ENCODE measurements at places on chromosomes 13 and 19.

GRCh38 chr19:3119071-3119595 is 16.7 kb upstream of the GNA15 start:
- DNase-seq = no peak

DNA sequence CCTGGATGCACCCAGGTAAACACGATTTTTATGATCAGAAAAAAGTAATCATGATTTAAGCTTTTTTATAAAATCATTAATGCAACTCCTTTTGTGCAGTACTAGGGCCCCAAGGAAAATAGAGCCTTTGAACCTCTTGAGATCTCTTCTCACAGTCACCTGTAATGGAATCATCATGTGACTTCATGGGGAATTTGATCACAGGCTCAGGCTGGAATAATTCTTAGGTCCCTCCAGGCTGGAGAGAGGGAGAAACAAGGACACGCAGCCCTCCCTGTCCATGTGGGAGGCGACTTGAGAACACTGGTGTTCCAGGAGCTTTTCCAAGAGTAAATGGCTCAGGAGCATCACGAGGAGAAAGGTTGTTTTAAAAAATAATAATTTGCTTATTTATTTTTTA is 156.1 kb downstream of the NUFIP1 start:
- no peak for DNase-seq

GRCh38 chr19:1016647-1017114 is 4.2 kb downstream of the TMEM259 start:
- DNase-seq = no peak

- no peak for DNase-seq
Observed at GRCh38 chr13:66809485-66809884, 420.7 kb downstream of the PCDH9 start.

GRCh38 chr19:17113127-17113785 is 37.7 kb downstream of the MYO9B start:
- no peak for DNase-seq

DNA sequence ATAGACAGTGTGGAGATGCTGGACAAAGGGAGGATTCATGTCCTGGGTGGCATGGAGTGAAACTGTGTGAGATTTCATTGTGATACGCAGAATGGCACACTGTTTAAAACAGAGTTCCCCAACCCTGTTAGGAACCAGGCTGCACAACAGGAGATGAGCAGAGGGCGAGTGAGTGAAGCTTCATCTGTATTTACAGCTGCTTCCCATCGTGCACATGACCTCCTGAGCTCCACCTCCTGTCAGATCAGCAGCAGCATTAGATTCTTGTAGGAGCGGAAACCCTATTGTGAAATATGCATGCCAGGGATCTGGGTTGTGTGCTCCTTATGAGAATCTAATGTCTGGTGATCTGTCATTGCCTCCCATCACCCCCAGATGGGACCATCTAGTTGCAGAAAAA is 72.5 kb downstream of the RAP2A start:
- DNase-seq = no peak

DNA sequence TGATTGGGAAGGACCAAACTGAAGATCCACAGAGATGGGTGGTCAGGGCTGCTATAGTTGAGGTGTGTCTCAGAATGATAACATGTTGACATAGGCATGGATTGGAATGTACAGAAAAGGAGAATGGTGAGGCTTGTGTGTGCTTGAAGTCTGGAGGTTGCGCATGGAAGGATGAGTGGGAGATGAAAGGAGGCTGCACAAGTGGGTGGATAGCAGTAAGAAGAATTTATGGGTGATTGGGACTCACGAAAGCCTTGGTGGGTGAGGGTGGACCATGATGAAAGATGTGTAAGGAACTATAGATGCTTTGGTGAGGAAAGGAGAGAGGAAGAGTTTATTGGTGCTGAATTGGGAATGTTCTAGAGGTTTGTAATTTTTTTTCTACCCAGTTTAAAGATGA is 1287.7 kb downstream of the UQCRFS1 start:
- no peak for DNase-seq

DNA sequence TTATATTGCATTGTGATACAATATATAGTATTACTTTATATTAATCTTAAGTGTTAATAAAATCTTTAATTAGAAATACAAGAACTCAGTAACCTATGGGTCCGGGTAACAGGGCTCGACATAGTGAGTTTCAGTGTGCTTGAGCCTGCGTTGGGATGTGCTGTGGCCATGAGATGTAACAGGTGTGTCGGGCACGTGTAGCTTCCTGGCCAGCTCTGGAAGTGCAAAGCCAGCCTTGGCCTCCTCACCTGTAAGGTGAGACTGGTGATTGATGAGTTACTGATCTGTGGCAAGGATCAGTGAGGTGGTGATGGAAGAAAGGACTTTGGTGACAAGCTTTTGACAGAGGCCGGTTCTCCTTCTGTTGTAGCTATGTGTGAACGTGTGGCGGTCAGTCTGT is 19.2 kb downstream of the ATP4B start:
- DNase-seq = no peak

DNA sequence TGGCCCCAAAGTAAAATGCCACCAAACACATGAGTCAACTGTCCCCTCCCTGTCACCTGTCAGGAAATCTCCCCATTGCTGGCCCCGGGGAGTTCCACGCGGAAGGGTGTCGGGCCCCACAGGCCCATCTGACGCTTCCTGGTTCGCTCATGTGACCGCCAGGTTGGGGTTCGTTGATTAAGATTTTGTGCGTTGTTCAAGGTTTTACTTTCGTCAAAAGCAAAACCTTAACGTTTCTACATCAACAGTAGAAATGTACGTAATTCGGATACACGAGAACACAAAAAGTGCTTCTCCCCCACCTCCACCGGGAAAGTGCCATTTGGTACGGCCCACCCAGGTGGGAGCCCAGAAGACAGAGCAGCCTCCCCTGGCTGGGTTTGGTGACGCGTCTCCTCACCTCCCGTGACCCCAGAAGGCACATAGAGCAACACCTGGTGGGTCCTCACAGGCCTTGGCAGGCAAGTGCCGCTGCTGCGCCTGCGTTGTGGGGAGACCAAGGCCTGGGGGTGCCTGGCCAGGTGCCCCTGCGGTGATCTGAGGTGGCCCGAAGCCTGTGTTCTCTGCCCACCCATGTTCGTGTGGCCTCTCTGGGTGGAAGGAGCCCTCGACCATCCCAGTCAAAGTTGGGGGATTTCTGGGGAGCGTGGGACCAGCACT is 161.6 kb downstream of the KDM4B start:
- no peak for DNase-seq

DNA sequence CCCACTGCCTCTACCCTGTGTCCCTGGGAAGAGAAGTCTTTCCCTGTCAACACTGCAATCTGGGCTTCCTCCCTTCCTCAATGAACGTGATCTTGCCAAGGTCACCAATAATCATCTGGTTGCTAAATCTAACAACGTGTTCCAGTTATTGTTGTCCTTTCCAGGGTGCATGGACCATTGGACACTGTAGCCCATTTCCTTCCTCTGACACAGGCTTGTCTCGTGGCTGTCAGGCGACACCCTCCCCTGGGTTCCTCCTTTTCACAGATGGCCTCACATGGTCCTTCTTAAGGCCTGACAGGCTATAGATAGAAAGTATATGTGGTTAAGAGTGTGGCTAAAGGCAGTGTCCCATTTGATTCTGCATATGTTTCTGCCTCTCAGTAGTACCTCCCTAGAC is 67.7 kb upstream of the STARD13 start:
- DNase-seq = no peak

DNA sequence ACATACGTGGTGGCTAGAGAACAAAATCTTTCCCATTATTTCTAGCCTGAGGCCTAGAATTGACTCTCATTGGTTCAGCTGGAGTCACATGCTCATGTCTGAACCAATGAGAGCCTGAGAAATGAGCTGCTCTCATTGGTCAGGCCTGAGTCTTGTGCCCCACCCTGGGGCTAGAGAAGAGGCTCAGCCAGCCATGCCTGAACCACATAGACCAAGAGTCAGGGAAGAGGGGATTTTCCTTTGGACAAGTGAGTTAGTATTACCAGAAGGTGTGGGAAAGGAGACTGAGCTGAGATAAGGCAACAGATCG is 6.9 kb downstream of the FXYD5 start:
- no peak for DNase-seq

DNA sequence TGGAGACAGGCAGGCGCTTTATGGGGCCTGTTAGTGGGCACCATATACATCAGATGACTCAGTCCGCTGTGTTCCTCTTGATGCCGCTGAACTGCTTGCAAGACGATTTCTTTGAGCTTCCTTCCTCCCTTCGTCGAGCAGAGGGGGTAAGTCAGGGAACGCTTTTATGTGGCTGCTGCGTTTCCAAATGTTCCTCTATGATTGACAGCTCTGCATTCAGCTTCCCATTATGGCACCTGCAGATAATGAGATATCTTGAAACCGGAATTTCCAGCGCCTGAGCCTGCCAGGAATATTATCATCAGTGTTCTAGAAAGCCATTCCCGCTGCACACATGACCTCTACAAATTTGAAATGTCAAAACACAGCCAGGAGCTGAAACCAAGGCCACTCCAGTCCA is 257.0 kb downstream of the TSHZ3 start:
- DNase-seq = no peak

DNA sequence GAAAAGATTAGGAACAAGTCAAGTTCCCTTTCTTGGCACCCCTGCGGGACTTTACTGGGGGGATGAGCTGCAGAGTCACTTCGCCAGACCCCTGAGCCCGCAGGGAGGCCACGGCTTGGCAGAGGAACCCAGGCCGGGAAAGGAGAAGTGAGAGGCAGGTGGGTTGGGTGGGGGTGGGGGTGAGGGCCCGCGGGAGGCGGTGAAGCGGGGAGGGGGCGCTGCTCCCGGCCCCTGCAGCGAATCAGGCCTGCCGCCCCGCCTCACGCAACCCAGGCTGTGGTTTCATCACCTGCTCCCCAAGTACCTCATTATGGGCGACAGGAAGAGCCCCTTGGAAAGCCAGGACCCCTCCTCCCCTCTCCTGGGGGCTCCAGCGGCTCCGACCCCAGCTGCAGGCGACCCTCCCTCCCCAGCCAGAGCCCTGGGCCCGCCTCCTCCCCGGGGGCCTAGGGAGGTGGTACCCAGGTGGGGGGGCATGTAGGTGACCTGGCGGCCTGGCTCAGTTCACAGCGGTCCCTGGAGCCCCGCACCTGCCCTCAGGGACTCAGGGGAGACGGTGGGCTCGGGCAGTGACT is 9.5 kb downstream of the MEF2B start:
- DNase-seq = no peak

DNA sequence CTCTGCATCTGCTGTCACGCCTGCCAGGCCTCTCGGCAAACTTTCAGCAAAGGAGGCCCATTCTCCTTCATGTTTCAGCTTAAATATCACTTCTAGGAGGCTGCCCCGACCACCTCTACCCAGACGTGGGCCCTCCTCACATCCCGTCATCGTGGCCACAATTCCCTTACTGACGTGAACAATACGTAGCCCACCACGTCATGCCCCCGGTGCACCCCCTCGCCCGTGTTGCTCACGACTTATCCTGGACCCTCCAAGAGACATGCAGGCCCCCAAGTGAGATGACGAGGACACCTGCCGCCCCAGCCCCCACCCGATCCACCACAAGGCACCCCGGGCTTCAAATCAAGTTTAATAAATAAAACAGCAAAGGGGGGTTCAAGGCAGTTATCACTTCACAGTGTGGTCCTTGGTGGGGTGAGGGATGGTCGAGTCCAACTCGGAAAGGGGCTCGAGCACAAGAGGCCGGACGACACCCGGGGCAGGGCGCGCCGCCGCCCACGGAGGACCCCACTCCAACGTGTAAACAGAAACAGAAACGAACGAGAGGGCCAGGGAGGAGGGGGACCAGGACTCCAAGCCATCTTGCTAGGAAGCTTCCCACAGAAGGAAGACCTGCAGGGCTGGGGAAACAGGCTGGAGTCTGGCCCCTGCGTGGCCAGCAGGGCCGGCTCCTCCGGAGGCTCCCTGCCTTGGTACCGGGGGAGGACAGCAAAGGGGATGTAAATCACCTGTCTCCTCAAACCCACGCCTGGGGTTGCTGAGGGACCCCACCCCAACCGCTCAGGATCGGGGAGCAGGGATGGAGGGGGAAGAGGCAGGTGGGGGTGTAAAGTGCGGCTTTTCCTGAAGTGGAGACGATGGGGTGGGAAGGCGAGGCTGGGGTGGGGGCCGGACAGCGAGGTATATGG is 14.3 kb upstream of the PLPP2 start:
- no peak for DNase-seq

DNA sequence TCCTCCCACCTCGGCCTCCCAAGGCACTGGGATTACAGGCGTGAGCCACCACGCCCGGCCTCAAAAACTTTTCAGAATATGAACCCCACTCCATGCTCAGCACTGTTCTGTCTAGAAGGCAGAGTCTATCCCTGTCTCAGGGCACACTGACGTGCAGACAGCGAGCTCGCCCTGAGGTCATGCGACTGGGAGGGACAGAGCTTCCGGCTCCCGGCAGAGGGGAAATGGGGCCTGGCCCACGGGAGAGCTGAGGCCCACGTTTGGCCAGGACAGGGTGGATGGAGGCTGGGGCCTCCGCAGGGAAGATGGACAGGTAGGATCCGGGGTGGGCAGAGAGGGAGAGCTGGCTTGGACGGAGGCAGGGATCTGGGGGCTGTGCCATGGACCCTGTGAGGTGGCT is 2.8 kb upstream of the AZU1 start:
- no peak for DNase-seq

DNA sequence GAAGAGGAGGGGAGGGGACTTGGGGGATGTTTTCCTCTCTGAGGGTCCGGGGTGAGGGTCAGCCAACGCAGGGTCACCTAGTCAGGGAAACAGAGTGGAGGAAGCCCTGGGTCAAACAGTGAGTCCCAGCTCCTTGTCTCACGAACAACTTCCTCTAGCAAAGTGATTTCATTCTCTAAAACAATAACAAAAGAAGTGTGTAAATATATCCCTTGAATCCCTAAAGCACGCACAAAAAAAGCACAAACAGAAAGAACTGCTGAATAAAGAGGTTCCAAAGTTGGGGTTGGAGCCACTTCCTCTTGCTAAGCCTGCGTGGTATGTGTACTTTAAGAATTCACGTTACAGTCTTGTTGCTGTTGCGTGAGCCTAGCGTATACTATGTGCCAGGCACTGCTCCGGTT is 1.5 kb upstream of the C5AR2 start:
- DNase-seq = no peak

GRCh38 chr19:50638600-50638999 is 1.1 kb downstream of the SYT3 start:
- DNase-seq = no peak

DNA sequence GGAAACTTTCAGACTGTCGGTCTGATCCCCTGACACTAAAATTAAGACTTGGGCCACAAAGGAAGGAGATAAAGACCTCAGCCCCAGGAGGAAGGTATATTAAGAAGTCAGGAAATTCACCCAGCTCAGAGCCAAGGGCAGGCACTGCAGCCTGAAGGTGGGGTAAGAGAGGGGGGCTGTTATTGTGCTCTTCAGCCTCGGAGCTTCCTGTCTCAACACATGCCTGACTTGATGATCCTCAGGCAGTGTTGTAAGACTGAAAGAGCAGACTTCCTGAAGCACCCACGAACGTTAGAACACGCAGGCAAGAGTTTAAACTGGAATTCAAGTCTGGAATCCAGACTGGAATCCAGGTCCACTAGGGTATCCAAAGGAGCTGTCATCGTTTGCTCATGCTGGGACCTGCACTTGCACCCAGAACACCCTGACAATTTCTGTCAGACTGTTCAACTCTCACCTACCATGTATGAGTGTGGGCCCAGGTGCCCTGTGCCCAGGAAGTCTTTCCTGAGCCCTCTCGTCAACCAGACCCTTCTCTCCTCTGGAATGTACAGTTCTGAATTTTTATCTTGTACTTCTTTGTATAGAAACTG is 10.7 kb upstream of the FLT1 start:
- DNase-seq = no peak

Measured in stimulated activated CD4-positive, alpha-beta T cell treated with anti-CD3 and anti-CD28 coated beads, Interleukin-4, amount 100 ng/mL, for 48 hours (primary cell).